HepG2 (cell line): ENCODE measurements at places on chromosomes 6 and 20. TPM values are rescaled to one million over a fixed set of nuclear protein-coding genes. Genes with fewer than 3 reads are reported as not detected.

GRCh38 chr20:7637184-7637583 is 303.1 kb downstream of the HAO1 start:
- H3K4me3 ChIP-seq = no peak overlapping the region
- no peaks in the 10 kb centered on the region for H3K36me3 ChIP-seq
- no peak overlapping the region for H3K27ac ChIP-seq
- H3K27me3 ChIP-seq = no peaks in the 10 kb centered on the region
- no peak for DNase-seq

GRCh38 chr6:5996714-5997419 is 9.9 kb downstream of the NRN1 start:
- peaks cover 13% of the 10 kb centered on the region for H3K27me3 ChIP-seq
- peak overlapping the region; percentile 85 for H3K4me3 ChIP-seq
- H3K4me1 ChIP-seq = peaks cover 14% of the 10 kb centered on the region
- no peak overlapping the region for H3K27ac ChIP-seq

DNA sequence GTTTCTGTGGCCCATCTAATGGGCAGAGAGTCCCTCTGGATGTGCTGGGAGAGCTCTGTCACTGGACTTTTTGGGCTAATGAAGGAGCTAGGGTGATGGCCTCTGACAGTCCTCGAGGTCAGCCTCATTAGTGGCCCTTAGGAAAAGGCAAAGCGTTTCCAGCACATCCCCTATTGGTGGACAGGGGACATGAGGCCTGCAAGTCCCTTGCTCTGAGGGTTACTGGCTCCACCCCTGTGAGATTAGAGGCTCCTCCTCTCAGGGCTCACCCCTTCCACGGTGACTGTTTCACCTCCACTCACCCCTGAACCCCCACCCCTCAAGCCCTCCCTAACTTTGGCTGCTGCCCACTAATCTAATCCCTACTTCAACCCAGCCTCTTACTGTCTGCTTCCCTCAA is 12.8 kb upstream of the FANCE start:
- H3K27ac ChIP-seq = no peak overlapping the region
- H3K4me1 ChIP-seq = peaks cover 50% of the 10 kb centered on the region
- no peak for DNase-seq
- H3K4me3 ChIP-seq = no peak overlapping the region
- peaks cover 15% of the 10 kb centered on the region; the same call in 1 of the 3 replicates for H3K27me3 ChIP-seq

DNA sequence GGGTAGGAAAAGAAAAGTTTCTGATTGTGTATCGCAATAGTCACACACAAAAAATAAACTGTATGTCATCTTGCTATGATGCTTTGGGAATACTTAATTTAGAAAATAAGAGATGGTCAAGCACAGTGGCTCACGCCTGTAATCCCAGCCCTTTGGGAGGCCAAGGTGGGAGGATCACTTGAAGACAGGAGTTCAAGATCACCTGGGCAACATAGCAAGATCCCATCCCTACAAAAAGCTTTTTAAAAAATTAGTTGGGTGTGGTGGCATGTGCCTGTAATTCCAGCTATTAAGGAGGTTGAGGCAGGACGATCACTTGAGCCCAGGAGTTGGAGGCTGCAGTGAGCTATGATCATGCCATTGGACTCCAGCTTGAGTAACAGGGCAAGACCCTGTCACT is 27.6 kb downstream of the MAP7 start:
- no peaks in the 10 kb centered on the region for H3K4me1 ChIP-seq
- H3K4me3 ChIP-seq = no peak overlapping the region
- no peaks in the 10 kb centered on the region for H3K36me3 ChIP-seq
- no peak overlapping the region for H3K27ac ChIP-seq
- no peaks in the 10 kb centered on the region for H3K27me3 ChIP-seq

DNA sequence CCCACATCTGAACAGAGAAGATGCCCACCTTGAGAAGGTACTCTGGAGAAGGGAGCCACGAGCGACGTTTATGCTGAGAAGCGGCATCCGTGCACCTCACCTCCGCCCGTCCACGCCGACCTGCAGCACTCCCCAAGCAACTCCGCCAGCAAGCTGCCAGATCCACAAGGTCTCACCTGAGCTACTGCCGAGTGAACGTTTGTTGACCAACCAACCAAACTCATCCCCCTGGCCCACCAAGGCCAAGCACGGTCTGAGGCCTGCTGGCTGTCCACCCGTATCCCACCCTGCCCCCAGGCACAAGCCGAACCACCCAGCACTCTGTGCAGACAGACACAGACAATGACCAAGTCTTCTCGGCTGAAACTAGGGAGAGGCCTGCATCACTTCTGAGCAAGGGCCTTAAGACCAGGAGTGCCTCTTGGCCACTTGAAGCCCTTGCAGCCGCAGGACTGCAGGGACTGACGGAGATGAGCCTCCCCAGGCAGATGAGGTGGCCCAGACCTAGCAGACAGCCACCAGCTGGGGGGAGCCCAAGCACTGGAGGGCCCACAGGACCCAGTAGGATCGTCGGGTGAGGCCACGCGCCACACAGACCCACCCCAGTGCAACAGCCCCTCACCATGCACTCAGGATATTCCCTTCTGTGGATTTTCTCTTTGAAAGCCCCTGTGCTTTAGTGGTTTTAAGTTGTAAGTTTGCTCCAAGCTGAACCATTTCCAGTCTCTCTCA is 12.1 kb downstream of the TAF4 start:
- H3K27ac ChIP-seq = no peak overlapping the region
- H3K4me3 ChIP-seq = no peak overlapping the region
- no peak for DNase-seq

DNA sequence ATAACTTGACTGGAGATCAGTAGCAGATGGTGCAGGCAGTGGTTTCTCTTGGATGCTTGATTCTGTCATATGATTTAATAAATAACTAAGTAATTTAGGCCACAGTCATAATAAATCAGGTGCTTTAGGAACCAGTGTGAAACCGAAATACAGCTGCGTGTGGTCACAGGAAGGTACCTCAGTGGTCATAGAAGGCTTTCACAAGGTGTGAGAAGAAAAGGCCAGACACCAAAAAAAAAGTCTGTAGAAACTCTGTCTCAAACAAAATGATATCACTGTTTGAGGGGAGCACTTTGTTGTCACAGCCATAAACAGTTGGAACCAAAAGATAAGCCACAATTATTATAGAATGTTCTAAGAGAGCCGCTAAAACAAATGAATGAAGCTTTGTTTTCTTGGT is 56.5 kb downstream of the ARMC2 start:
- H3K27me3 ChIP-seq = peaks cover 12% of the 10 kb centered on the region; the same call in 1 of the 3 replicates
- DNase-seq = peak; percentile 26
- H3K4me3 ChIP-seq = no peak overlapping the region

DNA sequence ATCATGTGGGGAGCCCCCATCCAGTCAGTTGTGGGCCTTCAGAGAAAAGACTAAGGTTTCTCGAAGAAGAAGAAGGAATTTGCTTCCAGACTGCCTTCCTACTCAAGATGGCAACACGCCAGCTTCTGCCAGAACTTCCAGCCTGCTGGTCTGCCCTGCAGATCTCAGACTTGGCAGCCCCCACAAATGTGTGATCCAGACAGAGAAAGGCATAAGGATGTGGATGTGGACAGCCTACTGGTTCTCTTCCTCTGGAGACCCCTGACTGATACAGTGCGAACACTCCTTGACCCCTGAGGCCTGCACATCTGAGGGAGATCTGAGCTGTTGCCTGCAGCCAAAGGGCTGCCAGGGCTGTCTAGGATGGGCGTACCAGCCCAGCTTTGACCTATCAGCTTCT is 8.6 kb downstream of the GABRR1 start:
- no peak overlapping the region for H3K4me3 ChIP-seq
- no peaks in the 10 kb centered on the region for H3K4me1 ChIP-seq
- DNase-seq = no peak
- no peak overlapping the region for H3K27ac ChIP-seq
- H3K27me3 ChIP-seq = no peaks in the 10 kb centered on the region

- DNase-seq = no peak
- no peaks in the 10 kb centered on the region for H3K27me3 ChIP-seq
These were observed 14.1 kb downstream of the MCHR2 start for GRCh38 chr6:99979953-99980352.

DNA sequence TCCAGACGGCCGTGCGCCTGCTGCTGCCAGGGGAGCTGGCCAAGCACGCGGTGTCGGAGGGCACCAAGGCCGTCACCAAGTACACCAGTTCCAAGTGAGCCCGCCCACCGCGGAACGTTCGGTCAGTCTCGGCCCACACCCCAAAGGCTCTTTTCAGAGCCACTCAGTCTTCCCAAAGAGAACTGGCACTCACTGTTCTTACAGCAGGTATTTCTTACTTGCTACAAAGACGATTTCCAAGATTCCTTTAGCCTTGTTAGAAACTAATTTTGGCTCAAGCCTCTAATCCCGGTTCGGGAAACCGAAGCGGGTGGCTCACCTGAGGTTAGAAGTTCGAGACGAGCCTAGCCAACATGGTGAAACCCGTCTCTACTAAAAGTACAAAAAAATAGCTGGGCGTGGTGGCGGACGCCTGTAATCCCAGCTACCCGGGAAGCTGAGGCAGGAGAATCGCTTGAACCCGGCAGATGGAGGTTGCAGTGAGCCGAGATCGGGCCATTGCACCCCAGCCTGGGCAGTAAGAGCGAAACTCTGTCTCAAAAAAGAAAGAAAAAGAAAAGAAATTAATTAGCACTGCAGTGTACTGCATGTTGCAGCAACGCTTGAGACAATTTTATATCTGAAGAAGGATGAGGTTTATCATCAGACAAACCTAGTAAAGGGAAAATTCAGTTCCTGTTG is 73.1 kb downstream of the OR2B2 start:
- peak; percentile 57 for DNase-seq
- H3K4me3 ChIP-seq = peak overlapping the region; percentile 79
- H3K27ac ChIP-seq = peak overlapping the region; percentile 92
- H3K27me3 ChIP-seq = no peaks in the 10 kb centered on the region
- H3K36me3 ChIP-seq = no peaks in the 10 kb centered on the region

DNA sequence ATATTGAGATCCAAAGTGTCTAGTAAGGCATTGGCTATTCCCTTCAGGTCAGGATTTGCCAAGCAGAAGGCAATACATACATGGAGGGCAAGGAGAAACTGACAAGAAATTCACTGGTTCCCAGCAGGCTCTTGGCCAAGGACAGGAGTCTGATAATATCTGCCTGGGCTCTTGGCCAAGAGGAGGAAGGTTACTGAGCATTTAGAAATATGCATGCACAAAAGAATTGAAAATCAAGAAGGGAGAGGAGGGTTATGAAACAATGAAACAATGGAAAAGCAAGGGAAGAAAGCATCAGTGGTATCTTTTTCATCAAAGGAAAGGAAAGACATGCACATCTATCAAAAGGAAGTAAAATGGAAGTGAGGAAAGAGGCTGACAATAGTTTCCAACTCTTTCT is 42.4 kb downstream of the ARHGAP18 start:
- peaks cover 34% of the 10 kb centered on the region for H3K36me3 ChIP-seq
- no peak overlapping the region for H3K27ac ChIP-seq
- DNase-seq = no peak
- H3K27me3 ChIP-seq = no peaks in the 10 kb centered on the region

DNA sequence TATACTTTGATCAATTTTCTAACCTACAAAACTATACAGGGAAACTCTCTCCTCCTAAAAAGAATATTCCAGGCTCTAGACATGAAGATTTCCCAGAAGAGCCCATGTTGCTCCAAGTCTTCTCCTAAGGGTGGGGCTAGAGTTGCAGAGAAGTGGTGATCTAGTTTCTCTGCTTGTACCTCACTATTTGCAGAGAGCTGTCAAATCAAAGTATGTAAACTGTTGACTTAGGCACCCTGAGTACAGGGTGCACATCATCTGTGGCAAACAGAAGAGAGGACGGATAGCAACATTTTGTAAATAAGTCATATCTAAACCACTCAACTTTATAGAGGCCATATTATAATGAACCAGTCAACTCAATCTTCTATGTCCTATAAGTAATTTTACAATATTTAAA is 250.1 kb downstream of the KHDRBS2 start:
- no peak overlapping the region for H3K4me3 ChIP-seq
- H3K27me3 ChIP-seq = no peaks in the 10 kb centered on the region
- no peak overlapping the region for H3K27ac ChIP-seq
- H3K4me1 ChIP-seq = no peaks in the 10 kb centered on the region

- H3K27ac ChIP-seq = no peak overlapping the region
- no peaks in the 10 kb centered on the region for H3K4me1 ChIP-seq
- H3K4me3 ChIP-seq = no peak overlapping the region
- DNase-seq = no peak
- H3K27me3 ChIP-seq = no peaks in the 10 kb centered on the region
These were observed 183.2 kb downstream of the HIVEP2 start for GRCh38 chr6:142761756-142762155.

DNA sequence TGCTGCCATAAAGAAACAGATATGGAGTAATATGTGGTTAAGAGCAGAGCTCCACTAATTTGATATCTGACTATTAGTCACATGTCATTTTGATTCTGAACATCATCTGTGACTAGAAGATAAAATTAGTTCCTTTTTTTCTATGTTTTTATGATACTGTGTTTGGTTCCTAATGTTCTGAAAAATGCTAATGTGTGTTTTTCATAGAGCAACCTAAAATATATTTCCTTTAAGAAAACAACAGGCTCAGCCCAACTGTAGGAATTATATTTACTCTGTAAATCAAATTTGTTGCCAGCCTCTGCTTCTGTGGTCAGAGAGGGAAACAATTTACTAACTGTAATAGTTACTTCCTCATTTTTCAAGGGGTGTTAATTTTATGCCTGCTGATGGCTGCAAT is 33.3 kb upstream of the TXLNB start:
- no peaks in the 10 kb centered on the region for H3K27me3 ChIP-seq
- DNase-seq = no peak
- H3K27ac ChIP-seq = no peak overlapping the region
- H3K36me3 ChIP-seq = no peaks in the 10 kb centered on the region
- H3K4me3 ChIP-seq = no peak overlapping the region
- 0 out of 2 replicates have a peak, but pooled peaks cover 4% of the 10 kb centered on the region for H3K4me1 ChIP-seq

DNA sequence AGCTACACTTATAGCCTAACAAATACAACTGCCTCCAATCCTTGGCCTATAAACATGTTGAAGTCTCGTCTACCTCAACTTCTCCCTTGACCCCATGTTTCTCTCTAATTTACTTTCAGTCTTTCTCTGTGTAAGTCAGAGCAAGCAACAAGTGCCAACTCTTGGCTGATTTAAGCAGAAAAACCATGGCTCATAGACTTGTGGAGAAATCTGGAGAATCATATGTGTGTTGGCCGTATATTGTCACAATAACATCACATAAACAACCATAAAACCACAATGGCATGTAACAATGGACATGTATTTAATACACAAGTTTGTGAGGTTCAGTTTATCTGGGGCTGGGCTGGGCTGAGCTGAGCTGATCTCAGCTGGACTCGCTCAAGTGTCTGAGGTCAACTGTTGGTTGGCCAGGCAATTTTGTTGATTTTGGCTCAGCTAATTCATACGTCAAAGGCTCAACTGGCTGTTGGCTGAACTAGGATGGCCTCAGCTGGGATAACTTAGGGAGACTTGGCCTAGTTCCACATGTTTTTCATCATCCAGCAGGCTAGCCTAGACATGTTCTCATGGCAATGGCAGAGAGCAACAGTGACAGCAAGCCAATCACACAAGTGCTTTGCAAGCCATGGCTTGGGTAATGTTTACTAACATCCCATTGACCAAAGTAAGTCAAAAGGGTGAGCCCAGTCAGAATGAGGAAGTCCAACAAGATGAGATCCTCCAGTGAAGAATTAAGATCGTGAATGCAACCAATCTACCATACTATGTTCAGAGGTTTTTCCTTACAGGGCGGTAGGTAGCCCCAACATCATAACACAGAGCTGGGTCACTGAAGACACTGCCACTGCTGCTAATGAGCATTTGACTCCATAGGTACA is 12.9 kb upstream of the TBC1D22B start:
- H3K4me1 ChIP-seq = peaks cover 50% of the 10 kb centered on the region
- H3K4me3 ChIP-seq = peak overlapping the region; percentile 8; the same call in 1 of the 2 replicates
- DNase-seq = peak; percentile 97

Gene TPBG
- polyA plus RNA-seq = 0.73 and 0.82 TPM in 2 replicates

Gene BHLHE23
- polyA plus RNA-seq = not detected in 2 replicates

Gene TTBK1
- 0.24 and 0.50 TPM in 2 replicates for polyA plus RNA-seq

Gene MAS1
- polyA plus RNA-seq = not detected in 2 replicates

Gene NT5E
- 33.0 and 40.6 TPM in 2 replicates for polyA plus RNA-seq

Gene PAX1
- polyA plus RNA-seq = not detected in 2 replicates

Gene TFAP2D
- not detected in 2 replicates for polyA plus RNA-seq

Gene TFAP2A
- polyA plus RNA-seq = not detected in 2 replicates

Gene NHLRC1
- polyA plus RNA-seq = 0.04 TPM in 1 of 2 replicates, not detected in the other

Gene TINAG
- 0.08 TPM in 1 of 2 replicates, not detected in the other for polyA plus RNA-seq
